D341Med (cell line): ENCODE measurements at places on chromosomes 1 and 21.

GRCh38 chr1:231699784-231700183, 73.2 kb downstream of the DISC1 start:
- DNase-seq = no peak

DNA sequence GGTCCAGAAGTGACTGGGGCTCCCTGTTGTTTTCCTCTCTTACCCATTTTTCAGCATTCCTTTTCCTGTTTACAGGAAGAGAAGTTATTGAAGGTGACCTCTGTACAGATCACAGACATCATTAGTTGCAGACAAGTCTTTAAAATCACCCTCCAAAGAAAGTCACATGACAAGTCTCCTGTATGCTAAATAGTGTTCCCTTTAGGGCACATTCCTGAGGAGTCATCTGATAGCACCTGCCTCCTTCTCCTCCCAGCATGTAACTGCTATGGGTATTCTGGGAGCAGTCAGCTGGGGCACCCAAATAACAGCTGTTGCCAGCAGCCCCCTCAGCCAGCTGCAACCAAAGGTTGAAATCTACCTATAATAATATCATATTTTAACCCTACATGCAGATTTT, 200.6 kb downstream of the PTGER3 start:
- DNase-seq = no peak

- no peak for DNase-seq
Observed at GRCh38 chr1:16241221-16241708, 4.3 kb upstream of the CPLANE2 start.

DNA sequence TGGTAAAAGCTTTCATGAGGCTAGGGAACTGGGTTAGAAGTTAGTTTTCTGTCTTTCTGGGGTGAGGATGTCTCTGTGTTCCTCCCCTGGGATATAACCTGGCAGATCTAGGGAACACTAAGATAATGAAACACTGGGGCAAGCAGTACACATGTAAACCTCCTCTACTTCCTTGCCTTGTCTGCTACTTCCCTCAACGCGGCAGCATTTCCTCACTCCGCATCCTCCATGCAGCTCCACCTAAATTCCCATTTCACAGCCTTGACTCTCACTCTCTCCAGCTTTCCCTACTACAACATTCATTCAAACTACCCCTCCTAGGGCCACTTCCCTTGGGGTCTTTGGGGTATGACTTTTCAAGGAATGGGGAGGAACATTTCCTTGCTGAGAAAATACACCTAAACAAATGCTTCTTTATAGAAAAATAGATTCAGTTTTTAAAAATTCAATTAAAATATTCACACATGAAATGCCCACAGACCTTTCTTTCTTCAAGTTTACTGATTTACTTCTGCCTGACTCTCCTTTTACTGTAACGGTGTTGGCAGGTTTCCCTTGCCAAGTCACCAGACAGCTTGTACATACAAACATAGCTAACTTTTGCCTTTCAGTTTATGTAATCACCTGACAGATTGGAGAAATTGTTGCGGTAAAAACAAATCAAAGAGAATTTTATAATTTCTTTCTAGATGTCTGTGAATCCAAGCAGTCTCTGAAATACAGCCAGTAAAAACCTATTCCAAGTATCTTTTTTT, 90.1 kb downstream of the TNFSF18 start:
- no peak for DNase-seq

DNA sequence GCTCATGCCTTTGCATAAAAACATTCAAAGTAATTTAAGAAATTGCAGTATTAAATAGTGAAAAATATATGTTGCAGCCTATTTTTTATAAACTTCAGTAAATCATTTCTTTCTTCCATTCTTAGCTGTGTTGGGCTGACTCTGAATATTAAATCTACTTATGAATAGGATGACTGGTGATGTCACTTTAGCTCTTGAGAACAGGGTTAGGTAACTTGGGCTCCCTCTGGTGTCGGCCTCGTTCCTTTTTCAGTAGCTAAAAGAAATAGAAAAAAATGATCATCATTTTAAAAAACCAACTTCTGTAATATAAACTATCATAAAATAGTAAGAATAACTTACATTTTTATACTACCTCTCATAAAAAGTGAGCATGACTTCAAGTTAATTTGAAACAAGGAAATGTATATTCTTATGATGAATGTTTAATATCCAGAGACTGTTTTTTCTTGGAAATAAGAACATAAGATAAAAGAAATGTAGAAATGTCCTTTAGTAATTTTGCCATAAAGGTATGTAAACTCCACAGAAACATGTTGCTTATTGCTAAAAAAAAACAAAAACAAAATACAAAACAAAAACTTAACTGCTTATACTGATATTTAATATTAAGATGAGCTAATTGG, 26.8 kb upstream of the NCAM2 start:
- peak; percentile 62 for DNase-seq

DNA sequence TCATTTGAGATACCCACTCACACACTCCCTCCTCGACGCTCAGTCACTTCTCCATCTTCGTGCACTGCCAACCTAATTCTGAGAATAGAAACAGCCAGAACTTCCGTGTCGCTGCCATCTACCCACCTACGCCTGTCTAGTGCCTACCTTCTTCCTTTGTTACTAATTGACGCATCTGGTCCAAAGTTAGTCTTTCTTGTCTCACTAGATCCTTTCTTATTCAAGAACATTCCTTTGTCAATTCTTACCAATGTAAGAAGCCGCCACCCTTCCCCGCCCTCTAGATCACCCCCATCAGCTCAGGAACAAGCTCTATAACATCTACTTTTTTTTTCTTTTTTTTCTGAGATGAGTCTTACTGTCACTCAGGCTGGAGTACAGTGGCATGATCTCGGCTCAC, 3.7 kb downstream of the PADI6 start:
- no peak for DNase-seq
